ENCODE measurements at places on chromosomes 7 and 10. TPM values are rescaled to one million over a fixed set of nuclear protein-coding genes. Genes with fewer than 3 reads are reported as not detected.

The TMEM213 gene
- 30.2 TPM for total RNA-seq

The ZNF727 gene
- 5.3 TPM for total RNA-seq

The OR2A25 gene
- not detected for total RNA-seq

- DNase-seq: no peak
Measured at GRCh38 chr7:44664780-44665461, 58.5 kb downstream of the OGDH start.

DNA sequence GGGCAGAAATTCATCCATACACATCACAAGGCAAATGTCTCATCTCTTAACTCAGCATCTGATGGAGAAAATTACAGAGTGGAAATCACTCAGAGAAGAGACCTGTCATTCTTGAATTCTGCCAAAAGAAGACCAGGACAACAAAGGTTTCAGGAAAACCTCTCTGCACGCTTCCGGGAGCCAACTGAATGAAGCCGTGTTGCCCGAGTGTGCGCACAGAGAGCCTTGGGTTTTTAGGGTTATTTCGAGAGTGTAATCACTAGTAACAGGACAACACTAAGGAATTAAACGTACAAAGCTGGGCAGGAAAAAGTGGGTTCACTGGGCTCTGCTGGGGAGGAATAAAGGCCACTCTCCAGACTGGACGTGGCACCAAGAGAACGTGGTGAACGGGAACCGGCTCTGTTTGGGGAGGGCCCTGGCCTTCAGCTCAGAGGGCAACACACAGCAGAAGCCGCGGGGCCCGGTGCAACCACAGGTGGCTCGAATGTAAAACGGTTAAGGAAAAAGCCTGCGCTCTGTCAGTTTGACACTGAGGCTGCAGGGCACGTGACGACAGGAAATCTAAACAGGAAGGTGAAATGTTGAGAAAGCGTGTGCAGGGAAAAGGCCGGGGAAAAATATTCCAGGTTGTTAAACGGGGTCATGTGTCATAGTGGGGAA lies 331.5 kb downstream of the DNAJB6 start:
- peak; percentile 61 for DNase-seq

DNA sequence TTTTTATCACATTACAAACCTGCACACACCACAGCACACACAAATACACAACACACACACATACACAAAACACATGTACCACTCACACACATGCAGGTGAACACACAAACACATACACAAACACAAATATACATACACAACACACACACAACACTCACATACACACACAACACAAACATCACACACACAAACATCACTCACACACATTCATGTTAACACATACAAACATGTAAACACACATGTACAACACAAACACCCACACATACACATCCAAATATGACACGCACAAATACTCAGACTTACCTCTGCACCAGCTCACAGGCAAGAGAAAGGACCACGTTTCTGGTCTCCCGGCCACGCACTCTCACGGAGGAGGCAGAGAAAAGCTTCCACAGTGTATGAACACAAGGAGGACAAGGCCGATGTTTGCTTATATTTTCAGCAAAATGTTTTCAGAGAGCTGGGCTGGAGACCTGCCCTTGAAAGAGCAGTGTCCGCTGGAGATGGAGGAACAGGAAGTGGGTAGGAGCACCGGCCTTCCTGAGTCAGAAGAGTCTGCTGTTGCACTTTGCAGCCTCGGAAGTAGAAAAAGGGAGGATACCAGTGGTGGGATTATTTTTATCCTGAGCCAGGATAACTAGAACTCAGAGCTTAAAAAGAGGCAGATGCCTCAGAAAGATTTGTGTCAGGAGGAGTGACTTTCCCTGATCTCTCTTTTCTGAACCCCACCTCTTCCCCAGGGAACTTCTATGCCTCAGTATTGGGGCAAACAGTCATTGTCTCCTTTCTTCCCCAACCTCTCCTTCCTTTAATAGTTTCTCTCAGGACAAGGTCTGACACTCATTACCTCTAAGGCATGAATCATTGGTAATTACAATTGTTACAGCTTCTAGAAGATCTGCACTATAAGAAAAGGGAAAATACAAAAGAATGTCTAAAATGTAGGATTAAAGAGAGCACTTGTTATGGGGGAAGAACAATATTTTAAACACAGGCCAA lies at the start of gene GIMAP6:
Gene GIMAP6, minus strand, starts transcription at position 520 of the 999 bp plus-strand sequence. CDS start 2,243 bp downstream, outside the sequence.
- DNase-seq: peak; percentile 7

DNA sequence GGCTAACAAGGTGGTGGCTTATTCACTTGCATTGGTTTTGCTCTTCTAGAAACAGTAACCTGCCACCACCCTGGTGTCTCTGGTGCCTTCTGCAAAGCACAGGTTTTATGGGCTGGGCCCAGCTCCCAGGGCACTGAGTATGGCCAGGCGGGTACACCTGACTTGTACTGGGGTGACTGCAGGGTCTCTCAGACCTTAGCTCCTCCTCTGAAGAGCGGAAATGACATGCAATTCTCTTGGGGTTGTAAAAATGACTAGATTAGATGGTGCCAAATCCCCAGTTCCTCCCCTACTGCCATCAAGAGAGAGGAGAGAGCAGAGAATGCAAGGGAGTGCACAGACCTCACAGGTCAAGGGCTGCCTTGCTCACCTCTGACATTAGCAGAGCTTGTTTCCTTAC lies 14.7 kb downstream of the ESYT2 start:
- no peak for DNase-seq

GRCh38 chr10:19580691-19581090 lies 235.5 kb upstream of the PLXDC2 start:
- no peak for DNase-seq

DNA sequence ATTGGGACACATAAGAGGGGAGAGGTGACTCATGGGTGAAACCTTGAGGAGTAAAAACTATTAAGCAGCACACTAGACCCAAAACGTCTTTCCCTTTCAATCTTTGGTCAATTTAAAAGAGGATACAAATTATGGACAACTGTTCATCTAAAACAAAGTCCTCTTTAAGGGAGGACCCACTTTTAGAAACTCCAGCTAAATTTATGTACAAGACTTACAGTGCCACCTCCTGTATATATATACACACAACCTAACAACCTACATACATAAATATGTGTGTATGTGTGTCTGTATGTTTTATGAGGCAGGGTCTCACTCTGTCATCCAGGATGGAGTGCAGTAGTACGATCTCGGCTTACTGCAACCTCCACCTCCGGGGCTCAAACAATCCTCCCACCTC lies 18.1 kb upstream of the ZC3HAV1 start:
- DNase-seq: no peak

DNA sequence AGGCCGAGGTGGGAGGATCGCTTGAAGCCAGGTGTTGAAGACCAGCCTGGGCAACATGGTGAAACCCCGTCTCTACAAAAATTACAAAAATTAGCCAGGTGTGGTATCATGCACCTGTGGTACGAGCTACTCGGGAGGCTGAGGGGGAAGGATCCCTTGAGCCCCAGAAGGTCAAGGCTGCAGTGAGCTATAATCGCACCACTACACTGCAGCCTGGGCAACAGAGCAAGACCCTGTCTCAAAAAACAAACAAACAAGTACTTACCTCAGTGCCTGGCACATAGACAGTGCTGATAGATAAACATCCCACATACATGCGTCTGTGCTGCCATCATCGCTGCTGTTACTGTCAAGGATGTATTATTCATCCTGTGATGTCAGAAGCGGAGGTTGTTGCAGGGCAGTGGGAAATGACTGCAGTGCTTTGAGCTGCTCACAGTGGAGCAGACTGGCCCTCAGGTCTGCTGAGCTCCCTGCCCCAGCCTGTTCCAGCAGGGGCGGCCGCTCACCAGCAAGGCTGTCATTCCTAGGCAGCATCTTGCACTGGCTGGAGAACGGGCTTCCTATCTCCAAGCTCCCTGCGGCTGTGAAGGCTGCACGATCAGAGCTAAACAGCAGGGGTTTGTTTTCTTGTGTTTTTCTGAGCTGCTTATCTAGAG lies 18.6 kb downstream of the FOXK1 start:
- peak; percentile 59 for DNase-seq

DNA sequence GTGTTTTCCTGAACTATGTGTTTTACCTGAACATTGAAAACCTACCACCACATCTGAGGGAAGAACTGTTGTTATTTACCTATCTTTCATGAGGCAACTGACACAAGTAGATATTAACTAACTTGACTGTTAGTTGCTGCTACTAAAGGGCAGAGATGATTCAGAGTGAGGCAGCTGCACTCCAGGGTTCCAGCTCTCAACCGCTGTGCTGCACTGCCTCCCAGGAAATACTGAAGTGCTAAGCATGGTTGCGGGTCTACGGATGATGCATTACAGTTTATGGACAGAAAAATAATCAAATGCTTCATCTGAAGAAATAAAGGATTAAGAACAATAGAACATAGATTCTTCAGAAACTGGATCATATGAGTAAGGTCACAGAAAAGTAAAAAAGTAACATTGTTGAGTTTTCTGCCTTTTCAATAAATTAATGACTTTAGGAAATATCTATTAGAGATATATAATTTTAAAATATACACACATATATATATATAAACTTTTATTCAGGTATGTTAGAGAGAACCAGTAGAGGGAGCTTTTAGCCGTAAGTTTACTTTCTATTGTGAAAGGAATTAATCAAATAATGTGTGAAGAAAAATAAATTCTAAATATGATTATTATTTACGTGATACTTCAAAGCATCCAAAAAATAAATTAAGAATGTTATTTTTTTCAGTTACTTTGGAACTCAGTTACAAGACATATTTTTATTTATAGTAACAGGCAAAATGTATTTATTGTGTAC lies 620.0 kb downstream of the CNTNAP2 start:
- no peak for DNase-seq
